Right cardiac atrium (tissue), 5 donors: ENCODE measurements at places on chromosomes 12 and 14.

DNA sequence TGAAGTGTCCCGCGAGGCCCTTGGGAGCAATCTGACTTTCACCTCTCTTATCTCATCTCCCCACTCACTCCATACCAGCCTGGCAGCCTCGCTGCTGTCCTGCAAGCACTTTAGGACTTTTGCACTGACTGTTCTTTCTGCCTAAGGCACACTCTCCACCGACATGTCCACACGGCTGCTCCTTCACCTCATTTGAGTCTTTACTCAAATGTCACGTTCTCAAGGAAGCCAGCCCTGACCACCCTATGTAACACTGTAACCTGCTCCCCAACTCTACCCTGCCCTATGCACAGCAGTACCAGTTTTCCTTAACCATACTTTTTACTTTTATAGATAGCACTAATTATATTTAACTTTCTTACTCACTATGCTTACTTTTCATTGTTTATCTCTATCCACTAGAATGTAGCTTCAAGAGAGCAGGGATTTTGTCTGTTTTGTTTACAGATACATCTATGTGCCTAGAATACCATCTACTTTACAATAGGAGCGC is 32.0 kb downstream of the PRKD1 start:
- no peak for DNase-seq

- no peak for DNase-seq
These were observed 35.5 kb downstream of the BORCS5 start for GRCh38 chr12:12392413-12392812.

DNA sequence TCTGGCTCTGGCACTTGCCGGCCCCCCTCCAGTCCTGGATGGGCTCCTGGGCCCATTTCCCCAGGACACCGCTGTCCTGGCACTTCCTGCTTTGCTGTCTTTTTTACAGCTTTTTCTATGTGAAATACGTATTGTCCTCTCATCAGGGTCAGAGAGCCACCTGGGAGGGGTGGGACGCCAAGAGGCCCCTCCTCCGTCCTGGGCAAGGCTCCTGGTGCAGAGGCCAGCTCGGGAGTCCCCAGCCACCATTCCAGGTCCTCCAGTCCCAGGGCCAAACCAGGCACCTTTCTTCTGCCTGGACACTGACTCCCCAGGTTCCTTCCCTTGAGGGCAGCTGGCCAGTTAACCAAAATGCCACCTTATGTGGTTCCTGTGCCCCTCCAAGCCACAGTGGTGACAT is 22.8 kb downstream of the ARL6IP4 start:
- DNase-seq = no peak

GRCh38 chr12:22536971-22537544 is 7.3 kb downstream of the C2CD5 start:
- DNase-seq = no peak

DNA sequence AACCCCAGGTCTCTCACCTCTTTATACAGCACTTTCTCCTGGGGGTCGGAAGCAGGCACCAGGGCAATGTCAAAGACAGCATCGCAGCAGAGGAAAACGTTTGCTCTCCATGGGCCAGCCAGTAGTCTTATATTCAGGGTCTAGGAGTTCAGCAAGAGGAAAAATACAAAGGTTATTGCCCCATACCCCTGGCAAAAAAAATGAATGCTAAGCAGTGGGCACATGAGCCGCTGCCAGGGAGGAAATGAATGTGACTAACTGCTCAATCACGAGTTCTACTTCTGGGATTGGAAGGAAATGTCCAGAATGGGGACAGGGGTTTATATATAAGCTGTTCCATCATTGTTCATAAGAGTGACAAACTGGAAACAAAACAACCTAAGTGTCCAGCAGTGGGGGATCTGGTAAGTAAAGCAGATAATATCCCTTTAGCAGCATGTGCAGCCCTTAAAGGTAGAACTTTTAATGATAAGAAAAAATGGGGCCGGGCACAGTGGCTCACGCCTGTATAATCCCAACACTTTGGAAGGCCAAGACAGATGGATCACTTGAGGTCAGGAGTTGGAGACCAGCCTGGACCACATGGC is 53.8 kb downstream of the PHETA1 start:
- DNase-seq = no peak

GRCh38 chr12:3592856-3593625 is 102.0 kb downstream of the PRMT8 start:
- DNase-seq = no peak

DNA sequence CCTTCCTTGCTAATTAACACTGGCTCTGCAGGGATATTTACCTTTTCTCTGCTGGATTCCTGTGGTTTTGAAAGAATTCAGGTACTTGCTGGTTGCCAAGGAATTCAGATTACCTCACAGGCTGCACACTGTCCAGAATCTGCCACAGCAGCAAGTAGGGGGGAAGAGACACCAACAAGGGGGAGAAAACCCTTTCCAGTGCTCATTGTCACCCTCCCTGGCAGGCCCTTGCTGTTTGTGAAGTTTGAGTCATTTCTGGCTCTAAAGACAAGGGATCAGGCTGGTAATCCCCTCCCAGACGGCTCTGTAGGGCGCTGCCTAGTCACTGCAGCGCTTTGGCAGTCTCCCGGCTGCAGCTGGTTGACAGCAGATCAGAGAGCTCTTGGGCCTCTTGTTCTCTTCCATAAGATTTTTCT is 50.8 kb downstream of the TTLL5 start:
- DNase-seq = peak; percentile 82

- DNase-seq = no peak
These were observed 49.5 kb downstream of the TSPAN19 start for GRCh38 chr12:84986586-84986985.

- peak; percentile 88 for DNase-seq
These were observed 8.4 kb downstream of the PAPLN start for GRCh38 chr14:73245480-73246325.

DNA sequence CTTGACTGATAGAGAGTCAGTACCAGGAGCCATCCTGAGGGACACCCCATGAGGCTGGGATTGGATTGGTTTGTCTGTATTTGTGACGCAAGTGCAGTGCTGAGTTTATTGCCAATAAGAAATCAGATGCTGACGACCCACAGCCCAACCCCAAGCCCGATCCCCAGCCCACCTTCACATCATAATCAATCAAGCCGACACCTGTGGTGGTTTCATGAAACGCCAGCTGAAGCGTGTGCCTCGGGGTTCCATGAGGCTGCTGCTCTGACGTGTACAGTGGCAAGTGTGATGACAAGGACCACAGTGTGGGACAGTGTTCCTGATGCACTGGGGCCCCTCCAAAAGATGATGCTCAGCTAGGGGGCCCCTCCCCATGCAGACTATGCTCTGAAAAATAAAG is 62.1 kb upstream of the C14orf180 start:
- DNase-seq = no peak

GRCh38 chr12:21296751-21297406 is 37.8 kb downstream of the SLCO1A2 start:
- no peak for DNase-seq

DNA sequence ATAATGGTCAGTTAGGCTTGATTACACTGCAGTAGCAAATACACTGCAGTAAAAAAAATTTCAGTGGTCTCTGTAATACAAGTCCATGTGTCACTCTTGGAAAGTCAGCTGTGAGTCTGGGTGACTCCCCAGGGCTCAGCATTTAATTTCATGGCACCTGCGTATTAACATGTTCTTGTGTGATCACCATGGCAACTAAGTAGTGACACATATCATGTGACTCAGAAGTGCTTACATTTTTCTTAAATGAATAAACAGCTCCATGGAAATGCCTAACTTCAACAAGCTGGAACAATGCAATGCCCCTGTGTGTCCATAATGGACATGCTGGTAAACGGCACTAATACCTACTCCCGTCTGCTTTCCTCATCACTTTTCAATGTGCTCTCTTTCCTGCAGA is 88.5 kb upstream of the ANO4 start:
- no peak for DNase-seq

DNA sequence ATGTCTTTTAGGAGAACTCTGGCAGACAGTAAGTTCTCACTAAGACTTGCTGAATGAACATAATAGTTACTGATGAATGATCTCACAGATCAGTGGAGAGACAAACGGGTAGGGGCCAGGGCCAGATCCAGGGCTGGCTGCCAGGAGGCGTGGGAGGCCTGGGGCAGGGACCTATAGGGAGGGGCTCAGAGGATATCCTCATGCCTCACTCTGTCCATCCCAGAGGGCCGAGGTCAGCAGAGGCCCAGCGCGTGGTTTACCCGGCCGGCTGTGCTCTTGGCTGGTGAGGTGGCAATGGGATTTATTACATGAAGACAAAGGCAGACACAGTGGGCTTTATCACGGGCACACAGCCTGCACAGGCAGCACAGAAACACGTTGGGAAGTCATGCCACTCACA is 85.4 kb downstream of the CHGA start:
- peak; percentile 67 for DNase-seq

DNA sequence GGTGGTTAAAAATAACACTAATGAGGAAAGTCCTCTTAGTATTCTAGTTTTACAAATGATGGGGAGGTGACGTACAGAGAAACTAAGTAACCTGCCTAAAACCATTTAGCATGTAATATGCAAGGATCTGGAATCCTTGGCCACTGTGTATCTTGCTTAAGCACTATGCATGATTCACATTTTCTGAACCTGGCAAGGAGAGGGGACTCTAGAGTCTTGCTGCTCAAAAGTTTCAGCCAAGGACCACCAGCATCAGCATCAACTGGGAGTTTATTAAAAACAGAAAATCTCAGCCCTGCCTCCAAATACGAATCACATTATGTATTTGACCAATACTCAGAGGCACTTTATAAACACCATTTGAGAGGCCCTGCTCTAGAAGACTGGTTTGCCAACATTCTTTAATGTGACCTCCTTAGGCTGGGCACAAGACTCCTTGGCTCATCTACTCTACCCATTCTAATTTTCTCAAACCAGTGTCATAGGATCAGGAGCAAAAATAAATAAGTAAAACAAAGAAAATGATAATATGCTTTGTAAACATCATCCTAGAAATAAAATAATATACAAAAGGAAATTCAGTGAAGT is 52.9 kb downstream of the ABCC9 start:
- DNase-seq = no peak

GRCh38 chr12:90809940-90810339 is 145.0 kb downstream of the CCER1 start:
- no peak for DNase-seq

DNA sequence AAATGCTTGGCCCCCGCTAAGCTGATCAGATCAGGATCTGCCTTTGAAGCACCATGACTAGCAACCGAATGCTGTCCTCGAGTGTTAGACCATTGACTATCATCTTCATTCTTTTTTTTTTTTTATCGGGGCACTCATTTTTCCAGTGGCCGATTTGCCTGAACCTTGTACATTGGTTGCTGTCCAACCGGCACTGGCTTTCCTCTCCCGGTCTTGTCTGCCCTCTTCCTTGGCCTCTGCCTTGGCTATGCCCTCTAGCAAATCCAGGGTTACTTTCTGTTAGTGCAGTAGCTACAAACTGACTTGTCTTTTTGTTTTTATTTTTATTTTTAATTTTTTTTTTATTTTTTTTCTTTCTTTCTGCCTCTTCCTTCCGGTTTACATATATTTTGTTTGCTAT is 102.3 kb downstream of the ALG10 start:
- DNase-seq = no peak

- no peak for DNase-seq
These were observed 1.0 kb downstream of the PPP1R36 start for GRCh38 chr14:64550621-64551333.

- no peak for DNase-seq
These were observed 254.2 kb downstream of the ACSS3 start for GRCh38 chr12:81332054-81332453.

- DNase-seq = peak; percentile 64
These were observed 486 bp upstream of the AKT1 start for GRCh38 chr14:104795781-104796686.

DNA sequence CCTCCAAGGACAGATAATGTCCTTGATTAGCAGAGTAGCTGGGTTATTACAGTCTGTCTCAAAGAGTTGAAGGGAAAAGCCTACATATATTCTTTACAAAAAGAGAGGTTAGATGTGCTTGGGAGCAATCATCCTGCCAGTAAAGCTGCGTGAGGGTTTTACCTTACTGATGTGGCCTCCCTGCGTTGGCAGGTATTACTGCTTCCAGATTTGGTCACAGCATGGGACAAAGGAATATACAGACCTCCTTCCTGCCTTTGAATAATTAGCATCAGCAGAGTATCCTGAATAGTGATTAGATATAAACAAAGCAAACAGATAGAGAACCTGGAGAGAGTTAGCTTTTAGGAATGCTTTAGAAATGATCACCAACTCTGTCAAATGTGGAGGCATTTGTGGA is 69.6 kb downstream of the TMTC2 start:
- DNase-seq = no peak

GRCh38 chr14:59334253-59334652 is 130.9 kb downstream of the GPR135 start:
- no peak for DNase-seq

GRCh38 chr12:121383601-121384021 is 16.3 kb upstream of the RNF34 start:
- DNase-seq = no peak

DNA sequence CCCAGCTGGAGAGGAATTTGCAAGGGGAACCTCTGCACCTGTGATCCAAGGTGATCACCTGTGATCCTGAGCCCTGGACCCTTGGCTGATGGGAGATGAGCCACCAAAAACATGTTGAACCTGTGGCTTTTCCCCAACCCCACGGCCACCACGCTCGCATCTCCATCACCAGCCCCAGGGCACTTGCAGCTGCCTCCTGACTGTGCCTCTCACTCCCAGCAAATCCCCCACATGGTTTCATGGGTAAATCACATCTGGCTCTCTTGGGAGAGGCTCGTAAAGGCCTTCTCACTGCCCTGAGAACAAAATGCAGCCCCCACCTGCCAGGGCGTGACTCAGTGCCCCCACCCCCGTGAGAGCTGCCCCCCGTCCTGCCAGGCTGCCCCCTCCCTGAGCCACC is 76.0 kb downstream of the RFLNA start:
- no peak for DNase-seq

GRCh38 chr12:23611320-23611719 is 338.1 kb downstream of the SOX5 start:
- no peak for DNase-seq

- no peak for DNase-seq
These were observed 350.1 kb upstream of the ATP2B1 start for GRCh38 chr12:90058704-90059103.

DNA sequence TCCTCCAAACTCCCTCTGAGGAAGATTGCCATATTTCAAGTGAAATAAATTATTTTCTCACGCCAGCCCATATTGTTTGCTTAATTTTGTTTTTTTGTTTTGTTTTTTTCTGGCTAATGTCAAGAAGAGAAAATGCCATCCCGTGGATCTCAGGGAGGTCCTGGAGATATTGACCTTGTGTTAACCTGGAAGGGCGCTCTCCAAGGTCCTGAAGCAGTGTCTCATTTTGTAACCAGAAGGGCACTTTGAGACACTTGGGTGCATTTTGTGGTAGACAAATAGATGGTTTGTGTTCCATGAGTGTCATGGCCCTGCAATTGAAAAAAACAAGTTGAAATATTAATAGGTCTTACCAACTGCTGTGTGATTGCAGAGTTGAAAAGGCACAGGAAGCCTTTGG is 268.9 kb downstream of the SUDS3 start:
- no peak for DNase-seq

DNA sequence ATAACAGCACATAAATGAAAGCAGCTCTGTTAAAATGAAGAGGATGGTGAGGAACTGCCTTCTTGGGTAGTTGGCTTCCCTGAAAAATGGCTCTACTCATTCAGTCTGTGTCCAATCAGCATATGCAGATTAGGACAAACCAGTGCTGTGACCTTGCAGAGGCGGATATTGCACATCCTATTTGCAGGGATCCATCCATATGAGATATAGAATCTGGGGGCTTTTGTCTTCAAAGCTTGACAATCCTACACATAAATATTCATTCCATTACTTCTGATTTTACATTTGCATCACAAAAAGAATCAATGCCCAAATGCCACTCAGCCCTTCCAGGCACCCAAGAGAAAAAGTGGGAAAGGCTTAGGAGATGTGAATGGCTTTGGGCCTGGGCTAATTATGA is 383.7 kb downstream of the EMP1 start:
- DNase-seq = no peak
